ENCODE measurements at places on chromosomes 5 and 9.
A peak's percentile ranks its signal among the peaks of the same experiment; 100 is the strongest.

DNA sequence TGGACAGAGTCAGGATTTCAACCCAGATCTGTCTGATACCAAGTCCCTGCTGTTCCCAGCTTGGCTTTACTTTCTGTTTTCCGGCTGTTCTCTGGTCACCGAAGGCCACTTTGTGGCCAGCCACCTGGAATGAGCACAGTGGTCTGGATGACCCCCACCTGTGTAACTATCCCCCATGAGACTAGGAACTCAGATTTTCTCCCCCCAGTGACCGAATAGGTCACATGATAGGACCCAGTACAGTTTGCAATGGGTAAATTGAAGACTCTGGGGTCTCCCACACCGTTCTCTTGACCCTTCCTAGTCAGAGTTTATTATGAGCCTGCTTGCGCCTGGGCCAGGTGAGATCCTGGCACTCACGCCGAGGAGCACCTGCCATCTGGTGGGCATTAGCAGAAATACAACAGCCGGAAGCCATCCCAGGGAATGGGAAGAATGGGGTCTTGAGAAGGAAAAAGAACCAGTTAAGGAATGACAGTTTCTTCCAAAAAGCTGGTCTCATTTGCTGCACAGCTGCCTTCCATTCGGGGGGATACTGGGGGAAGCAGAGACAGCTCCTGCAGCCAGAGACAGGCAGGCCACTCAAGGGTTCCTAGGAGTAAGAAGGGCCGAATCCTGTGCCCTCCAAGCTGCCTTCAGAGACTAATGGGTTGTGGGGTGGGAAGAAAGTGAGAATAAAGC is 7.1 kb downstream of the PHYHD1 start:
- peak; percentile 61 for DNase-seq

DNA sequence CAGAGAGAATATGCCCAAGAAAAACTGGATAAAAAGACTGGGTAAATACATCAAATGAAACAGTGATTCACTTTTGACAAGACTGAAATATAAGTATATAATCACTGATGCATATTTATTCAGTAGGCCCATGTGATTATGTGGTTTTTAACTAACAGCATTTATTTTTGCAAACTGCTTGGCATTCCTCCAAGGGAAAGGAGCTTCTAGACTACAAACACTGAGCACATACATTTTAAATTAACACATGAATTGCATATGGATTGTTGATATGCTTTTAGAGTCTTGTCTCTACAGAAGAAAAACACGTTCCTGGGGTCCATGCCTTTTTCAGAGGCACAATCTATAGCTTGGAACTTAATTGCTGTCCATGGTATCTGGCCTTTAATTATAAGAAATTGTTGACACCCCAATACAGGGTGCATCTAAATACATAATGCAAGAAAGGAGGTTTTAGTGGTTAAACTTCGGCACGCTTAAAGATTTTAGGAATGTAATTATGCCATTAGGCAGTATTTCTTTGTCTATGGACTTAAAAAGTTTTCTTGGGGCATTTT is 6.9 kb upstream of the MEIKIN start:
- no peak for DNase-seq

DNA sequence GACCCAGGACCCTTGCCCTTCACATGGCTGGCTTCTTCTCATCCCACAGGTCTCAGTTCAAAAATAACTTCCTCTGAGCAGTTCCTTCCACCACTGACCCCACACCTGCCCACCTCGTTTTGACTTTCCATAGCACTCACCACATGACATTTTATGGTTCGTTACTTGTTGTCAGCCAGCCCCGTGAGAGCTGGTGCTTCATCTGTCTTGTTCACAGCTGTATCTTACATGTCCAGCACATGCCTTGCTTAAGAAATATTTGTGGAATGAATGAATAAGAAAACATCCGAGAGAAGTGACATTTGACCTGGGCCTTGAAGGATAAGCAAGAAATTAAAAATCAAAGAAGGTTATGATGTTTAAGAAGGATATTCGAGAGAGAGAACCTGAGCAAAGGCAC is 193.9 kb downstream of the RFK start:
- DNase-seq = no peak

GRCh38 chr5:44945743-44946142 is 137.0 kb downstream of the MRPS30 start:
- no peak for DNase-seq

GRCh38 chr9:130433947-130434262 is 10.9 kb upstream of the ASS1 start:
- no peak for DNase-seq

DNA sequence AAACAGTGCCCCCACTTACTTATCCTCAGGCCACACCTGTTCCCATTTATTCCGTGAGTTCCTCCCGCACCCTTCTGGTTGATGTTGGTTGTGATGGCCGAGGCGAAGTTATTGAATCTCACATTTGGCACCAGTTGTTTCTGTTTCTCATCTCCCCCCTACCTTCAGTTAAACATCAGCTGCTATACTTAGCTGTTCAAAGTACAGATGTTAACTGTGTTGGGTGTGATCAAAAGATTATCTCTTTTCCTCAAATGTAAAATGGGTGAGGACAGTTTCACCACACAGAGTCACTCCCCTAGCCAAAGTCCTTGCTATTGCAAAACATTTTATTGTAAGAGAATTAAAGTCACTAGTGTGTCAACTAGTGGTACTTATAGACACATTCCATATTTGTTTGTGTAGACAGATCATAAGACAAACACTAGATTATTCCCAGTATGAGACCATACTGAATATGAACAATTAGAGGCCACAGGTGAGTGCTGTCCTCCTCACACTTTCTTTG is 43.2 kb upstream of the PRSS3 start:
- no peak for DNase-seq

- DNase-seq = no peak
Observed at GRCh38 chr5:82275216-82275664, 2.9 kb downstream of the RPS23 start.

GRCh38 chr9:133918111-133918813 is 73.9 kb downstream of the VAV2 start:
- no peak for DNase-seq

GRCh38 chr5:19853616-19854240 is 134.3 kb downstream of the CDH18 start:
- DNase-seq = no peak

DNA sequence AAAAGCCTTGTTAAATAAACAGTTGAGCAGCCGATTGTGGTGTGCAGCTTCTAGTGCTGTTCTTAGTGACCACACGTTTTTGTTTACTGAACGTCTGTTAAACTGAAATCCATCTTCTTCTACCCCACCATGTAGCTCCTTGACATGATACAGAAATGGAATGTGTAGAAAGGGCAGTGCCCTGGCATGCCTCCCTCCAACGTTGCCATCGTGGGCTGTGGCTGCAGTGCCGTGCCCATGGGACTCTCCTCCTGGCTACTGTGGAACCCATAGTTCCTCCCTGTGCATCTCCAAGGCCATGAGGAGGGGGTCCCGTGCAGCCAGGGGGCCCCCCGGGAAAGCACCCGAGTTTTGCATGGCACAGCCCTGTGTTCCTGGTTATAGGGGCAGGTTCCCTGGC is 23.3 kb upstream of the TGFBI start:
- DNase-seq = no peak

DNA sequence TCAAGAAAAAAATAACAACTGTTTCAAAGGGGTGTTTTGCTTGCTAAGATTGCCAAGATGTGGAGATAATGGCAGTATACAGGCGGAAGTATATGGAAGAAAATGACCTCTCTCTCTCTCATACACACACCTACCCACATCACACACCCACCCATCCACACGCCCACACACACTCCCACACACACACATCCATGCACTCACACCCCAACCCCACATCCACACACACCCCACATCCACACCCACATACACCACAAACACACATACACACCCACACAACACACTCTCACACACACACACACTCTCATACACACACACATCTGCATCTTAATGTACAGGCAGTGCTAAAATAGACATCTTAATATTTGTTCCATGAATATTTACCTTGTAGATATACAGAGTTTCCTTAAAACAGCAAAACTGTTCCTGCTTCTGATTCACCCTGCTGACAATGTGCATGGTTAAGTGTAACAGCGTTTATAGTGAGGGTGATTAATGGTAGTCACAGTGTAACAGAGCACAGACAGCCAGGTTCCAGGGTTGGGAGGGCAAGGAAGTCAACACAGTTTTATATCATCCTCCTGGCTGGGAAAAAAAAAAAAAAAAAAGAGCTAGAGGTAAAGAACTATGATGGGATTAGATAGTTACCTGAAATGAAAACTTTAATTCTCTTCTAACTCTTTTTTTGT is 8.3 kb downstream of the BHMT2 start:
- no peak for DNase-seq

DNA sequence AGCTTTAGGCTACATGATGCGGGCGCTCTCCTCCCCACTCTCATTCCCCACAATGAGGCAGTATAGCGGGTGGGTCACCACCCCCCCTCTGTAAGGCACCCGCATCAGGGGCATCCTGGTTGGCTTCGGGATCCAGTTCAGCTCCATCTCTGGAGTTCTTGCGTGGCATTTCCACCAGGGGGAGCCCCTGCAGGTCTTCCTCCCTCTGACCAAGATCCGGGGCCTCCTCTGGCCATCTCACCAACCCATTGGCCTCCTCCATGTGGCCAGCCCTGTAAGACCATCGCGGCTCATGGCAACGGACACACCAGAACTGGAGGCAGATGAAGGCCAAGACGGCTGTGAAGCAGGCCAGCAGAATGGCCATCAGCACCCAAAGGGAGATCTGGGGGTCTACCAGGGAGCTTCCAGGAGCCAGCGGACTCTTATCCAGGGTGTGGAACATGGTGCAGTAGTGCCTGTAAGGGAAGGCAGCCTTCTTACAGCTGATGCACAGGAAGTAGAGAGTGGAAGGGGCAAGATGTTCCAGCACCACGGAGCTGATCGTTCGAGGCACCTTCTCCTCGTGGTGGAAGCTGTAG is 77.0 kb downstream of the CYFIP2 start:
- peak; percentile 11 for DNase-seq

Measured in GM18507 (cell line).